Diencephalon (tissue), 1 donor: ENCODE measurements at places on chromosomes 7 and 10. TPM values are rescaled to one million over a fixed set of nuclear protein-coding genes. Genes with fewer than 3 reads are reported as not detected.

VSTM4 gene
- total RNA-seq: 7.8 TPM

MYL10 gene
- total RNA-seq: not detected

URGCP gene
- 34.8 TPM for total RNA-seq

NPSR1 gene
- 1.8 TPM for total RNA-seq

OR2A42 gene
- under 0.01 TPM for total RNA-seq

FAM107B gene
- 51.2 TPM for total RNA-seq

BMS1 gene
- 14.3 TPM for total RNA-seq
